Testis (tissue), 5 donors: ENCODE measurements at places on chromosomes 6 and 20.
A peak's percentile ranks its signal among the peaks of the same experiment; 100 is the strongest.

DNA sequence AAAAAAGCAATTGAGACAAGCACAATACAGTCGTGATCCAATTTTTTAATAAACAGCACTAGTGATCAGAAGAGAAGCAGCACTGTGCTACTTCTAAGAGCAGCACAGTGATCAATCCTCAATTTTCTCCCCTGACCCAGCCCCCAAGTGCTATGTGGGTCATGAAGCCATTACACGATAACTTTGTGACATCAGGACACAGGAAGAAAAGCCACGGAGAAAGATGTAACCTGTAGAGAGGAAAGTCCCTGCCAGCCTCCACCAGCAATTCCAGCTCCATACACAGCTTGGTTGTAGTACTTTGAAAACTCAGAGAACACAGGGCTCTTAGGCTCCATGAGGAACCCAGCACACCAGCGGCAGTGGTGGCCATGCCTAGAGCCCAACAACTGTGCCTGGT is 45.3 kb upstream of the MYB start:
- DNase-seq: no peak

- no peak for DNase-seq
Observed at GRCh38 chr6:31579546-31580437, 2.4 kb downstream of the LTB start.

DNA sequence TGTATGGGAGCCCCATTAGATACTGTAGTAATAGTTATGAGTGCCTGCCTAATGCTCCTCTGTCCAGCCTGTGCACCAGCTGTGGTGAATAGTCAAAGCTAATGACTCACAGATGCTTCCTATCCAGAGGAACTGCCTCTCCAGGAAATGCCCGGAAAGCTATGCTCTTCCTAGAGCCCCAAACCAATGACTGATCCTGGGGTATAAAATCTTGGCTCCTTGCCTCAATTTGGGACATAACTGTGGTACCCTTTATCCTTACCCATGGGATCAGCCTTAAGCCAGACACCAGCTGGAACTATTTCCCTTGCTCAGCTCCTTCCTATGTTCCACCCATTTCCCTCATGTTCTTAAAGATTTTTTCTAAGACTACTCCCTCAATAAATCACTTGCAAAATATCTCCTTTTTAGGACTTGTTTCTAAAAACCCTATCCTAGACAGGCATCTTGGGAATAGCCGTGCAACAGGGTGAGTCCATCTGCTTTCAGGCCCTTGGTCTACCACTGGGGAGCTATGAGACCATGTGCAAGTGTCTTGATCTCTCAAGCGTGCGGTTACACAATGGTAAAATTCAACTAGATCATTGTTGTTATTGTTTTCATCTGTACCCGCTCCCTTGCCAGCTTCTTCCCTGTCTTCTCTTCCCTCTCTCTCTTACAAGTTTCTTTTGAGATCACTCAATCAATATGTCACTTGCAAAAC is 283.7 kb downstream of the BTBD3 start:
- no peak for DNase-seq

- no peak for DNase-seq
Observed at GRCh38 chr6:139008117-139008516, 20.1 kb upstream of the REPS1 start.

- DNase-seq: peak; percentile 40
Observed at GRCh38 chr6:37565267-37566110, 65.8 kb upstream of the CCDC167 start.

- peak; percentile 32 for DNase-seq
Observed at GRCh38 chr20:58467572-58468527, 47.3 kb downstream of the APCDD1L start.

DNA sequence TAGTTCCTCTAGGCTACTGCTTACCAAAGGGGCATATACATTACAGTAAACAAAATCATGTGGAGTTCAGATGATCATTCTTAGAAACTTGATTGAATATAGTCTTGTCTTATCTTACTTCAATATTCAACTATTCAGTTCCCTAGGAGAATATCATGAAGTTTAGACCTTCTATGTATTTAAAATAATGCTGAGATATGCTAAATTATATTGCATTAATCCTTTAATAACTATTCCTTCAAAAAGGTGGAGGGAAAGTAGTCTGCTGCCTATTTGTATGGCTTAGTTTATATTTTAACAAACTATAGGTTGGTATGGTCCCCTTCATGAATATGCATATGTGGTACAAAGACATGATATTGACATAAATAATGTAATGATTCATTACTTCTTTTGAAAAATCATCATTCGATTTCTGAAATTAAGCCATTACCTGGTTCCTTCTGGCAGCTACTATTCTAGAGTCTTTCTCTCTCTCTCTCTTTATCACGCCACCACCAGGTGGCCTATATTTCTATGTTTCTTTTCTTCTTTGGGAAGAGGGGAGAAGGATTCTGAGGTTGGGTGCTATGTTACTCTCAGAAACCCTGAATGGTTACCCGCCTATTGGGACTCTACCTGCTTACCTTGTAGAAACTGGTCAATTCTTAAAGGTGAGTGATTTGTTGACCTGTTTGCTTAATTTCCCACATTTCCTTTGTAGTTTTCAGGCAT is 855.8 kb downstream of the HACE1 start:
- no peak for DNase-seq

DNA sequence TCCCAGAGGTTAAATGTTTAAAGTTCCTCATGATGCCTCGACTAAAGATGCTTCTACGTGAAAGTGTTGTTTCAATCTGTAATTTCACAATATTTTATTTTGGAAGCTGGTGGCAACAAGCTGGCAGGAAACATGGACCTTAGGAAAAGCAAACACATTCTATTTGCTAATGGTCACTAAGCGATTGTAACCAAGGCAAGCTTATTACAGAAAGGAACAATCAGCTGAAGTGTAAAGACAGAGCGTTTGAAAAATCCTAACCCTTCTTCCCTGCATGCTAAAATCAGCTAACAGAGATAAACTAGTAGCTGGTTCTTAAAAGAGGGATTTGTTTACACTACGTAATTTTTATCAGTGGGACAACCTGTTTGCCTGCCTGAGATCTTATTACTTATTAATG is 50.0 kb downstream of the IL20RA start:
- DNase-seq: no peak

DNA sequence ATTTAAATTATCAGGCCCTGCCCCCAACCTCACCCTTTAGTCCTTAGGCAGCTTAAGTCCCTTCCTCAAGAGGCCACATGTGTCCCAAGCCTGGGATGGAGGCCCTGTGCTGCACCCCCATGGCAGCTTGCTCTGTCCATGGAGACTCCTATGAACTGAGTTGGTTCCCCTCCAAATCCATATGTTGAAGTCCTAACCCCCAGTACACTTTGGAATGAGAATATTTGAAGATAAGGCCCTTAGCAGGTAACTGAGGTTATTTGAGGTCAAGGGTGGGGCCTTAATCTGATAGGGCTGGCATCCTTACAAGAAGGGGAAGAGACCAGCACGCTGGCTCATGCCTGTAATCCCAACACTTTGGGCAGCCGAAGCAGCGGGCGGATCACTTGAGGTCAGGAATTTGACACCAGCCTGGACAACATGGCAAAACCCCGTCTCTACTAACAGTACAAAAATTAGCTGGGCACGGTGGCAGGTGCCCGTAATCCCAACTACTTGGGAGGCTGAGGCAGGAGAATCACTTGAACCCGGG is 6.7 kb upstream of the BEND3 start:
- DNase-seq: no peak

DNA sequence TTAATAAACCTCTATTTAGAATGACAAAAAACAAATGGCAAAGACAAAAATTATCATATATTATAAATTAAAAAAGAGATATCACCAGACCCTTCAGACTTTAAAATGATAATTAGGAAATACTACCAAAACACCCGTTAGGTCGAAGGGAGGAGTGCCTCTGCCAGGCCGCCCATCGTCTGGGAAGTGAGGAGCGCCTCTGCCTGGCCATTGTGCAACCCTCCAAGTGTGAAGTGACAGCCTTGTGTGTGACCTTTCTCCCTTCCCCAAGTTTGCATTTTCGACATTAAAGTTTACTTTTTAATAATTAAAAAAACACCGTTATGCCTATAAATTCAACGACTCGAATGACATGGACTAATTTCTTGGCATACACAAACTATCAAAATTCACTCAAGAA is 64.5 kb upstream of the TASP1 start:
- DNase-seq: no peak

GRCh38 chr6:32815996-32816395 is 806 bp downstream of the HLA-DOB start:
- no peak for DNase-seq

- DNase-seq: no peak
Observed at GRCh38 chr6:140078561-140079125, 704.2 kb upstream of the CITED2 start.

DNA sequence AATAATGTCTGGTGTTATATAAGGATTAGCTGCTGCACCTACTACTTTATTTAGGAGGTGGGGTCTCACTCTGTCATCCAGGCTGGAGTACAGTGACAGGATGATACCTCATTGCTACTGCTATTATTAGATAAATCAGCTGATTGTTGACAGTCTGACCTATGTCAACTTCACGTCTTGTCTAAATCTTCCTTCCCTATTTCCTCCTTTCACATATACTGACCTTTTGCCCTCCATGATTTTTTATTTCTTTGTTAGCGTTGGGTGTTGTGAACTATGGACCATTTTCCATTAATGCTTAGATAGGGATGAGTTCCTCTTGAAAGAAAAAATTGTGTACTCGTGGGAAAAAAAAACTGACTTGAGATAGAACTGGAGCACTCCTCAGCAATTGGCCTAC is 109.9 kb upstream of the BEND6 start:
- DNase-seq: no peak

DNA sequence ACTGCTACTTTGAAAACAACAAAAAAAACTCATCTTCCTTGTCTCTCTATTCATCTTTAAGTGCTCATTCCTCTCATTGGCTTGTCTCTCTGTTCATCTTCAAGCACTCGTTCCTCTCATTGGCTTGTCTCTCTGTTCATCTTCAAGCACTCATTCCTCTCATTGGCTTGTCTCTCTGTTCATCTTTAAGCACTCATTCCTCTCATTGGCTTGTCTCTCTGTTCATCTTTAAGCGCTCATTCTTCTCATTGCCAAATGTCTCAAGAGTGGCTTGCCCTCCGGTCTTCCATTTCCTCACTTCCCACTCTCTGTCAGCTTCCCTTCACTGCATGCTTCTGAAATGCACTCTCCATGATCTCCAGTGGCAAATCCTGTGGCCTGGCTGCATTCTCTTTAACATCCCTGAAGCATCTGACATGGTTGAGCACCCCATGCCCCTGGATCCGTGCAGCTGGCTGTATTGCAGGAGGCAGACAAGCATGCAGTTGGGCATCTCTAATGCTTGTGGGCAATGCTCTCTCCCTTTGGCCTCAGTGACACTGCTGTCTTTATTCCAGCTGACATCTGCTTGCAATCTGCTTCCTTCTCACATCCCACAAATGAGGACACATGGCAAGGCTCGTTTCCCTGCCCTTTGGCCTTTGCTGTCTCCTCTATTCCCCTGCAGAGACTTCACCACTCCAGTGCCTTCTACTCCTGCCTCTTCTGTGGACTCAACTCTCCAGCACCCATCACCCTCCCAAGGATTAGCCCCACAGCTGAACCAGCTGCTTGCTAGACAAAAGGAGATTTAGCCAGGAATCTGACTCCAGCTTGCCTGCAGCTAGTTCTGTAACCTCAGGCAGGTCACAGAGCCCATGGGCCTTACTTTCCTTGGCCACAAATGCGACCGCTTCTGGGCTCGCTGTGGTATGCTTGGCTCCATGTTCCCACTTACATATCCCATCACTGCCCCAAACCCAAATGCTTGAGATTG is 143.2 kb upstream of the SNX9 start:
- DNase-seq: no peak

DNA sequence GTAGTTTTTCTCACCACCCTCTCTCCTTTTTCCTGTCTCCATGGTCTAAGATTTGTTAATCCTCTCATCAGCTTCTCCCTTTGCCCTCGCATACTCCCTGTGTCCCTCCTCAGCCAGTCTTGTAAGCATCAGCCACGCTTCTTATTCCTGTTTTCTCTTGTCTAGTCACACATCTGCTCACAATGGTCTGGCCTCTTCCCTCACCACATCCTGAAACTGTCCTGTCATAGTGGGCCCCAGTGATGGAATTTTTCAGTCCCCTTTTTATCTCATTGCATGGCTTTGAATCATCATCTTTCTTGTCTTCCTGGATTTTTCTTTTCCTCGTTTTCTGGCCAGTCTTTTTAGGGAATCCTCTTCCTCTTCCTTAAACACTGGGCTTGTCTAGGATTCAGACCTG is 57.2 kb downstream of the GFRA4 start:
- no peak for DNase-seq

GRCh38 chr6:142387997-142388815 is 86.4 kb downstream of the ADGRG6 start:
- DNase-seq: no peak

- DNase-seq: no peak
Observed at GRCh38 chr6:150025201-150025917, at the start of gene RAET1L. RAET1L (minus strand) TSS chr6:150025532; CDS start chr6:150025471, 61 bp downstream.

GRCh38 chr6:5378331-5378730 is 117.0 kb downstream of the FARS2 start:
- DNase-seq: no peak

GRCh38 chr20:20740541-20740940 is 28.1 kb upstream of the RALGAPA2 start:
- DNase-seq: no peak

DNA sequence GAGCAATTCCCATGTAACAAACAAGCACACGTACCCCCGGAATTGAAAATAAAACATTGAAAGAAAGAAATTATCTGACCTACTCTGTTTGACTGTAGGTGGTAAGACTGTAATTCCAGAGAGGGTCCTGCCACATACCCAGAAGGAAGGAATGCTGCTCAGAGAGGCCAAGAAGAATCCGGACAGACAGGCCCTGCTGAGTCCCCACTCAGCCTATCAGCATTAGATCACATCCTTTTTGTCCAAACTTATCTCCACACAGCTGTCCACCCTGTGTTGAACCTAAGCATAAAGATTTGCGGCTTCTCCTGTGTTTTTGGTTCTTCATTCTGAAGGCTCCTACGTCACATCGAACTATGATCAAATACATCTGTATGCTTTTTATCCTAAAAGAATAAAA is 591.9 kb downstream of the QKI start:
- DNase-seq: no peak

- DNase-seq: no peak
Observed at GRCh38 chr6:142966294-142966693, 21.3 kb upstream of the HIVEP2 start.

GRCh38 chr6:106666282-106667021 is 37.1 kb downstream of the QRSL1 start:
- DNase-seq: no peak

- DNase-seq: peak; percentile 5
Observed at GRCh38 chr6:170082067-170082466, 208.8 kb downstream of the DLL1 start.
